ENCODE measurements at places on chromosomes 4 and X.

- no peak for DNase-seq
These were observed 510.3 kb downstream of the TECRL start for GRCh38 chr4:63898961-63899360.

DNA sequence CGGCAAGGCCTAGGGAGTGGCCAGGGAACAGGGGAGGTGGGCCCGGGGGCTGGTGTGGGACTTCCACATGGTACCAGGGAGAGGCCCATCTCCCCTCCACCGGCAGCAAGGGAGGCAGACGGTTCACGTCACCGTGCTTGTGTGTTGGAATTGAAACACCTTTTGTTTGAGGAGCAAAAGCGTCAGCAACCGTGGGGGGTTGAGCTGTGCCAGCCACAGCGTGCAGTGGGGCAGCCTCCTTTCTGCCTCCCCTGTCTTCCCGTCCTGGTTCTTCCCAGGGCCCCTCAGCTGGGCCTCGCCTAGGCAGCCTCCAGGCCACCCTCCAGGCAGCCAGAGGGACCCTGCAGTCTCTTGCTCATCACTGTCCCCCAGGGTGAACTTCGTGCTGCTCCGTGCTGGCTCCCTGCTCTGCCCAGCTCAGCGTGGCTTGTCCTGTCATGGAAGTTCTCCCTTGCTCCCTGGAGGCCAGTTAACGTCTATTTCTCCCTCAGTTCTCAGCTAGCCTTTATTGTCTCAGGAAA, 32.1 kb upstream of the HGFAC start:
- no peak for DNase-seq

DNA sequence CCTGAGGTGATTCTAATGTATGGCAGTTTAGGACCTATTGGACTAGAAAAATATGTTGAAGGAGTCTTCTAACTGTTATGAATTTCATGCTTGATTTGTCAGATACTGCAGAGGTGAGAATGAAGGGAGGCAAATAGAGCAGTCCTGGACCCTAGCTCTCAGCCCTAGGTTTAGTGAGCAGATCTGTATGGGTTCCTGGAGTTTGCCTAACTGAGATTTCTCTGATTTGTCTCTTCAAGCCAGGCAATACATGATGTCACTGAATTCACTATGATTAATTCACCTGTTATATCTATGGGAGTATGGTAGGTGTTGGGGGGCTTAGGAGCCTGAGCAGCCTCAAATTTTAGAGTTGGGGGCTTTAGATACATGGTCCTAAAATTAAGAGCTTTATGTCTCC, 2.6 kb downstream of the MND1 start:
- DNase-seq = no peak

- DNase-seq = no peak
These were observed 5.0 kb upstream of the RP2 start for GRCh38 chrX:46831765-46832327.

DNA sequence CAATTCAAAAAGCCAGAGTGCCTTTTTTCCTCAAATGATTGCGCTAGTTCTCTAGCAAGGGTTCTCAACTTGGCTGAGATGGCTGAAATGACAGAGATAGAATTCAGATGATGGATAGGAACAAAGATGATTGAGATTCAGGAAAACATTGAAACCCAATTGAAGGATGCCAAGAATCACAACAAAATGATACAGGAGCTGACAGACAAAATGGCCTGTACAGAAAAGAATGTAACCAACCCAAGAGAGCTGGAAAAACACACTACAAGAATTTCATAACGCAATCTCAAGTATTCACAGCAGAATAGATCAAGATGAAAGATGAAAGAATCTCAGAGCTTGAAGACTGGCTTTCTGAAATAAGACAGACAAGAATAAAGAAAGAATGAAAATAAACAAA, 51.7 kb upstream of the MMAA start:
- no peak for DNase-seq

DNA sequence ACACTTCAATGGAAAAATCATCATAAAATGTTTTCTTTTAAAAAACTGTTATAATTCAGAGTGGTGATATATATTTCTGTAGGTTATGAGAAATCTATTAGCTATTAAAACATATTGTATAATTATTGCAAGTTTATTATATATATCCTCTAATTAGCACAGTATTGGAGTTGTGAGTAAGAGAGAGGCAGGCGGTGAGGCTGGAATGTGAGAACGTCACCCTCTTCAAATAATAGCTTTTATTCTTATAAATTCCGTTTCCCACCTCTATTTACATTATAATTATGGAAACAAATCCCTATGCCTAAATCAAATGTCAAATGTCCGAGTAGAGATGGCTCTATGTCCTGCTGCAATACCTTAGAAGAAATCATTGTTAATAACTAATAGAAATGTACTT, 292.9 kb downstream of the ADGRL3 start:
- no peak for DNase-seq

- DNase-seq = no peak
These were observed 19.8 kb downstream of the MXRA5 start for GRCh38 chrX:3326681-3327080.

DNA sequence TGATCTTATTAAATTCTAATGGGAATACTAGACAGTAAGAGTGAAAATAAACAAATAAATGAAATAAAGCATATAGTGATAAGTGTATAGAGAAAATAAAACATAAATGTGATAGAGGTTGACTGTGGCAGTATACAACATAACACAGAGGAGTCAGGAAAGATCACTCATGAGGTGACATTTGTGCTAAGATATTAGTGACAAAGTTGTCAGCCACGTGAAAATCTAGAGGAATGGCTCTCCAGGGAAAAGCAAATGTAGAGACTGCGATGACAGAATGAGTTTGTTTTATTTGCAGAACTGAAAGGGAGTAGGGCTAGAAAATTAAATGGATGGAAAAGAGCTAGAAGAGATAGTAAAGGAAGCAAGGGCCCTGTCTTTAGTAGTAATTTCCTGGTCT, 72.8 kb upstream of the GABRA2 start:
- DNase-seq = no peak

DNA sequence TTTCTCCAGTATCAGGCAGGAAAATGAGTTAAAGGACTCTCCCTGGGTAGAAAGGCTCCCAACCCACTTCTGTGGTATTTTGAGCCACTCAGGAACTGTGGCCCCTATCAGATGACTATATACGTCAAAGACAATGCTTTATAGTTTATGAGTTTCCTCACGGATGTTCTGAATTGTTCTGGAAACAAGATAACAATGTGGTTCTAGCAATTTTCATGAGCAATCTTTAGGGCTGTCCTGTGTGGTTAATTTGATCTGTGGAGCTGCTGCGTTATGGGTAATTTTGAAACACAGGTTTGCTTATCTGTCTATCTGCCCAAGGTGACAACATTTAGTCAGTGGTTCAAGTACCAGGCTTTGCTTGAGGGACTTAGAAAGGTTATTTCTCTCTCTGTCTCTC, 46.7 kb upstream of the IL2 start:
- no peak for DNase-seq

GRCh38 chr4:13432453-13432852, 51.7 kb downstream of the RAB28 start:
- no peak for DNase-seq

DNA sequence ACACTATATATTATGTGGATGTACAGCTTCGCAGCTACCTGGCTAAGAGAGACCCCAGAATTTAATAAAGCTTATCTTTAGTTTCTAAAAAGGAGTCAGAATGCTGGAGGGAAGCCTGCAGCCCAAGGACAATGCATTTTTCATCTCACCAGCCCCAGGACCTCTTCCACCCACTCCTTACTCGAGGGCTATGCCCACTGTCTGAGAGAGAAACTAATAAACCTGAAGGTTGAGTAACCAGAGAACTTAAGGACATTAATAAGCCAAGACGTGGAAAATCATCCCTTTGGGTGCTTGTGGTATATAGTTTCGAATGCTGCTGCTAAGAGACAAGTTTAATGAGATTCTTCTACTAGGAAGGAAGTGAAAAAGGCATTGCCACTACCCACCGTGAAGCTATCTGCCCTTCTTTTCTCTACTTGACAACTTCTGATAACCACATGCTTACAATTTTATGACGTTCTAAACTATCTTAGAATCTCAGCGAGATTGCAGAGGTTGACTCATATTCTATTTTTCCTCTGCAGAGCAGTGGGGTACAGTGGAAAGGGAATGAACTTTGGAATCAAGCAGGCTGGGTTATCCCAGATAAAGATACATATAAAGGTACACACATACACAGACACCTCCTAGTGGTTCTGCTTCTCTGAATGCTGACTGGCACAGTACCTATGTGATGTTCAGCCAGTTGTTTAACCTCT, 3.3 kb downstream of the RELL1 start:
- DNase-seq = no peak

All from effector memory CD8-positive, alpha-beta T cell (primary cell).